ENCODE measurements at places on chromosomes 3 and 15. TPM values are rescaled to one million over a fixed set of nuclear protein-coding genes. Genes with fewer than 3 reads are reported as not detected.

LMAN1L gene
- total RNA-seq: 0.14 TPM

MST1R gene
- 0.74 TPM for total RNA-seq

- DNase-seq: no peak
Measured at GRCh38 chr15:78453447-78453846, 15.4 kb downstream of the IREB2 start.

- no peak for DNase-seq
Measured at GRCh38 chr3:28081533-28081947, 159.9 kb upstream of the CMC1 start.

DNA sequence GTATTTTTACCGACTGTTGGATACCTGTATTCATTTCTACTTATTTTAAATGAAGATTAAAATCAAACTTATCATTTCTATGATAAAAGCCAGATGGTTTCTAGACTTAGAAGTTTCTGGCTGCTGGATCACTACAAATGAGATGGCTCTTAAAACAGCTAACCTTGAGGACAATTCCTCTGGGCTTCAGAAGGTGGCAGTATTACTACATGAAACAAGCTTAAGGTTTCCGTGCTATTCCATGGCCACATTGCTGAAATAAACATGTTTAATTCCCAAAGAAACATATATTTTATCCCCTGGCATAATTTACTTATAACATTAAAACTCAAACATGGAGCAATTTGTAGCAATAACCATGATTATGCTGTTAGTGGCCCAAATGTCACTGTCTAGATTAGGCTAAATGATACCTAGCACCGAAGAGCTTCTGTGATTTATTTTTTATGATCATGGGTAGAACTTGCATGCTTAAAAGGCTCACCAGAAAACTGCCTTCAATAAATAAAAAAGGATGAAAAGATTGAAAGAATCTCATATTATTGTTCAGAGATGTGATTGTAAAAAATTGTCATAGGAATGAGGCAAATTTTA lies 204.0 kb upstream of the NANOGP8 start:
- no peak for DNase-seq
